ENCODE measurements at places on chromosomes 1 and 21. TPM values are rescaled to one million over a fixed set of nuclear protein-coding genes. Genes with fewer than 3 reads are reported as not detected.

GUCA2A gene
- total RNA-seq, result not detected

RNF220 gene
- total RNA-seq, result 59.4 TPM

SH2D1B gene
- total RNA-seq, result not detected

LRRC53 gene
- total RNA-seq, result not detected

DEDD gene
- total RNA-seq, result 22.4 TPM

FOXO6 gene
- not detected for total RNA-seq

ZNF683 gene
- not detected for total RNA-seq

RUNX1 gene
- total RNA-seq, result 23.8 TPM

ARTN gene
- under 0.01 TPM for total RNA-seq

IGSF9 gene
- 0.13 TPM for total RNA-seq

ZNF695 gene
- total RNA-seq, result 2.0 TPM

C8A gene
- total RNA-seq, result not detected

RGSL1 gene
- not detected for total RNA-seq

AKR7A2 gene
- 129 TPM for total RNA-seq

KLHDC9 gene
- 0.96 TPM for total RNA-seq

KANK4 gene
- 0.16 TPM for total RNA-seq

GJA9 gene
- total RNA-seq, result not detected

RHOU gene
- 10.1 TPM for total RNA-seq

WDR26 gene
- total RNA-seq, result 58.6 TPM

ITGB3BP gene
- total RNA-seq, result 11.9 TPM

AMPD1 gene
- not detected for total RNA-seq

SAMD11 gene
- 46.1 TPM for total RNA-seq

FMN2 gene
- total RNA-seq, result 0.39 TPM

KPRP gene
- total RNA-seq, result not detected

NTRK1 gene
- 0.56 TPM for total RNA-seq

LIPI gene
- not detected for total RNA-seq

F13B gene
- not detected for total RNA-seq

FMO5 gene
- 0.13 TPM for total RNA-seq

RYR2 gene
- total RNA-seq, result 0.08 TPM

SGIP1 gene
- 6.3 TPM for total RNA-seq

IL19 gene
- not detected for total RNA-seq

LCE3D gene
- total RNA-seq, result not detected

CAMK2N1 gene
- total RNA-seq, result 72.7 TPM

GJA5 gene
- 0.26 TPM for total RNA-seq

CD5L gene
- total RNA-seq, result not detected

UTS2 gene
- total RNA-seq, result not detected

LY9 gene
- not detected for total RNA-seq

SLC44A3 gene
- total RNA-seq, result not detected

FLVCR1 gene
- 5.4 TPM for total RNA-seq

SERTAD4 gene
- total RNA-seq, result 1.3 TPM

CYP4A11 gene
- total RNA-seq, result not detected

FNDC10 gene
- total RNA-seq, result 6.3 TPM

CHODL gene
- total RNA-seq, result not detected

TEX38 gene
- not detected for total RNA-seq

Data from epithelial cell of alveolus of lung (primary cell).